ENCODE measurements at places on chromosomes 7 and 10.
A peak's percentile ranks its signal among the peaks of the same experiment; 100 is the strongest.

DNA sequence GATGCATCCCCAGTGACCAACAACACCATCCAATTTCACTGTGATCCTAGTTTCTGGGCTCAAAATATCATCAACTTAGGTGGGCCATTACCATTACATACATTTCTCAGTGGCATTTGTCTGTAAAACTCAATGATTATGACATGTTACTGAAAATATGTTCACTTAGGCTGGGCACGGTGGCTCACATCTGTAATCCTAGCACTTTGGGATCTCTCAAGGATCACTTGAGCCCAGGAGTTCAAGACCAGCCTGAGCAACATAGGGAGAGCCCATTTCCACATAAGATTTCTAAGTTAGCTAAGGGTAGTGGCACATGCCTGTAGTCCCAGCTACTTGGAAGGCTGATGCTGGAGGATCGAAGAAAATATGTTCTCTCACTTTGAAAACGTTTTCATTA lies 91.0 kb downstream of the TRIM24 start:
- no peak for DNase-seq

GRCh38 chr7:131449373-131449902 lies 107.0 kb downstream of the PODXL start:
- no peak for DNase-seq

GRCh38 chr7:107442678-107443077 lies 27.2 kb upstream of the GPR22 start:
- DNase-seq: no peak

DNA sequence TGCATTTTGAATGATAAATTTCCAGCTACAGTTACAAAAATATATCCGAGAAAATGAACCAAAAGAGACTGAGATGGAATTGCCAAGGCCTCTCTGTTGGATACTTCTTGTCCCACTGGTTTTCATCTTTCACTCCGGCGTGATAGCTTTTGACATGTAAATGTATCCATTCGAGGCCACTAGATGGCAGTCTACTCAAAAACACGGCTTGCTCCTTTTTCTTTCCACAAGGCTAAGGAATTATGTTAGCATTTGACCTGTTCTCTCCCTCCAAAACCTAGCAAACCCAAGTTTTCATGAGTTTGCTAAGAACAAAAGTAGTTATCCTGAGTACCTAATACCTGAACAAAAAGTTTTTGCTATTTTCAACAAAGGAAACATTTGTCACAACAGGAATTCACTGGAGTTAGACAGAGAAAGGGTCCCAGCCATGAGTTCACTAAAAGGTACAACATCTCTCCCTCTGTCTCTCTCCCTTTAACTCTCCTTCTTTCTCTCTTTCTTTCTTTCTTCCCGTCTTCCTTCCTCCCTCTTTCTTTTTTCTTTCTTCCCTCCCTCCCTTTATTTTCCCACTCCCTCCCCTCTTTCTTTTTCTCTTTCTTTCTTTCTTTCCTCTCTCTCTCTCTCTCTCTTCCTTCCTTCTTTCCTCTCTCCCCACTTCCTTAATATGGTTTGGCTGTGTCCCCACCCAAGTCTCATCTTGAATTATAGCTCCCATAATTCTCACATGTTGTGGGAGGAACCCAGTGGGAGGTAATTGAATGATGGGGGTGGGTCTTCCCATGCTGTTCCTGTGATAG lies 207.9 kb upstream of the MYO3A start:
- no peak for DNase-seq

DNA sequence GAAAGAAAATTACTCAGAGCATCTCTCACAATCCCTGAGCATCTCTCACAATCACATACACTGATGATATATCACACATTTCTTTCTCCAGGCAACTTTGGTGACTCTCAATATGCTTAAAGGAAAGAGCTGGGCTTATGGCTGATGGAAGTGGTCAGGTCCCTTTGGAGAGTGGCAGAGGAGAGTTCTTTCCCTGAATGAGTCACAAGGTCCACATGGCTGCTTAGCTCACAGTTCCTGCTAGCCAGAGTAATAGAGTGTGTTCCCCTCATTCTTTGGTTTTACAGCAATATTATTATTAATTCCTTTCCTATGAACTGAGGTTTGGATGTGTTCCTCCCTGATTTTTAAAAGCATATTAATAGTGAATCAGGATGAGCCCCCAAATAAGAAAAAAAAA lies 287.4 kb downstream of the C7orf25 start:
- DNase-seq: no peak

- no peak for DNase-seq
Observed at GRCh38 chr10:10067644-10068043, 950.0 kb upstream of the CELF2 start.

GRCh38 chr7:2468227-2468626 lies 8.0 kb downstream of the GRIFIN start:
- no peak for DNase-seq

GRCh38 chr10:5504146-5505072 lies 5.0 kb upstream of the CALML5 start:
- DNase-seq: no peak

GRCh38 chr7:77746824-77747165 lies 50.5 kb downstream of the RSBN1L start:
- DNase-seq: no peak

- DNase-seq: no peak
Observed at GRCh38 chr10:44933451-44934321, 22.5 kb downstream of the TMEM72 start.

DNA sequence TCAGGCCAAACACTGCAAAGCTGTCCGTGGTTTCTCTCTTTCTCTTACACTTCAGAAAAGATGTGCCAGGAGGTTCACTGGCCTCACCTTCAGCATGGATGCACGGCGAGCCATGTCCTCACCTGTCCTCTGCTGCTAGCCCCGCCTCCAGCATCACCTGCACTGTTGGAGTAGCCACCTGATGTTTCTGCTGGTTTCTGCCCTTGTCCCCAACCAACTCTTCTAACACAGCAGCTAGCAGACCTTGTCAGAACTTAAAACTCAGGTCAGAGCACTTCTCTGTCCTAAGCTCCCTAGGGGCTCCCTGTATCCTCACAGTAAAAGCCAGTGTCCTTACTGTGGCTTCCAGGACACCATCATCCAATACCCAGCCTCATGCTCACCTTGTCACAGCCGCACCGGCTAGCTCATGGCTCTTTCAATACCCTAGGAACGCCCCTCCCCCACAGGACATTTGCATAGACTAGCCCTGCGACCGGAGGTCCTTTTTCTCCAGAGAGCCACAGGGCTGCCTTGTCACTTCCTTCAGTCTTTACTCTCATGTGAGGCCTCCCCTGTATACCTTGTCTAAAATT lies 15.2 kb downstream of the PALD1 start:
- no peak for DNase-seq

DNA sequence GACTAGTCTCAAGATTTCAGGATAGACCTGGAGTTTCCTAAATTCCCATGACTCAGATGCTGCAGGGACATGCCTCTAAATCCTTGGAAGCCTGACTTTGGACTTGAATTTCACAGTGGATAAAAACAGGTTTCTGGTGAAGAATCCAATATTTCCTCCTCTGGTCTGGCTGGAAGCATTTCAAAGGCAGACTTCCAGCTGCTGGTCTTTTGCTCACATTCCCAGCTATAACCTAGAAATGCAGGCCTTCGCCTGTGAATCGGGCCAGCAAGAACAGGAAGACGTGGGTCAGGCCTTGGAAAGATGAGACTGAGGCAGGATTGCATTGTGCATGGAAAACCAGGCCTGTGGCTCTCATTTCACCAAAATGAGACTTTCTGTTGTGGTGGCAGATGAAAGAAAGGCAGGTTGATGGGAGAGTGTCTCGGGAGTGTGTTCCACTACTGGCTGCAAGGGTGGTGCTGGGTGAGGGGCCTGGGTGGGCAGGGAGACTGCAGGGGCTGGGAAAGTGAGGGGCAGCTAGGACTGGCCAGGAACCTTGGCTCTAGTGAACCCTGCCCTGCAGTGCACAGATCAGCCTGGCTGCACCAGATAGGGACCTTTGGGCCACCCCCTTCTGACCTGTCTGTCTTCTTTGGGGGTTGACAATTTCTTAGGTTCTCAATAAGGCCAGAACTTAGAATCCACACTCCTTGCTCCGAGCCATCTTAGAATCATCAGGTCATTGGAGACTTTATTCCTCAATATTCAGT lies 488.8 kb upstream of the MKI67 start:
- no peak for DNase-seq

DNA sequence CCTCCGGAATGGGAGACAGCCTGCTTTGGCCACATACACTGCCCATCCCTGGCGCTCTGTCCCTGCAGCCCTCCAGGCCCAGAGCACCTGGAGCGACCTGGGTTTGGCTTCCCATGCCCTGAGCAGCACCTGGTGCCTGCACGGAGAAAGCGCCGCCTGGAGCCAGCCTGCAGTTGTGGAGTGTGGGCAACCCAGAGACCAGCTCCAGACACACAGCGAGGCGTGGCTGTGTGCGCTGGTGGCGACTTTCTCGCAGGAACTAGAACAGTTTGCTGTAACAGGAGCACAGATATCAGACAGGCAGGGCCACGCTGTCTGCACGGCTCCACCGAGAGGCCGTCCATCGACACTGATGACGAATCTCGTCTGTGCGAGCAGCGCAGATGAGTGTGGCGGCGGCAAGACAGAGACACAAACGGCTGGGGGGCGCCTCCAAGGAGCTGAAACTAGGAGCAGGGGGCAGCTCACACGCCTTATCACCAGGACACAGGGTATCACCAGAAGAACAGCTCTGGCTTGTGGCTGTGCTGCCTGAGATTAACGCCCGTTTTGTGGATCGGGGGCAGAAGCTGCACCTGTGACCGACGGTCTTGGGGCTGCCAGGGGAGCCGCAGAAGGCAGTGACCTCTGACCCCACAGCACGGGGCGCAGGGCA lies 275.3 kb downstream of the DNAJB6 start:
- no peak for DNase-seq

GRCh38 chr10:24866604-24867583 lies 85.5 kb downstream of the PRTFDC1 start:
- DNase-seq: peak; percentile 47
